NCI-H2029 (cell line): ENCODE measurements at places on chromosomes 7 and 10.

- DNase-seq = no peak
Measured at GRCh38 chr10:86217371-86218080, 149.1 kb downstream of the GRID1 start.

DNA sequence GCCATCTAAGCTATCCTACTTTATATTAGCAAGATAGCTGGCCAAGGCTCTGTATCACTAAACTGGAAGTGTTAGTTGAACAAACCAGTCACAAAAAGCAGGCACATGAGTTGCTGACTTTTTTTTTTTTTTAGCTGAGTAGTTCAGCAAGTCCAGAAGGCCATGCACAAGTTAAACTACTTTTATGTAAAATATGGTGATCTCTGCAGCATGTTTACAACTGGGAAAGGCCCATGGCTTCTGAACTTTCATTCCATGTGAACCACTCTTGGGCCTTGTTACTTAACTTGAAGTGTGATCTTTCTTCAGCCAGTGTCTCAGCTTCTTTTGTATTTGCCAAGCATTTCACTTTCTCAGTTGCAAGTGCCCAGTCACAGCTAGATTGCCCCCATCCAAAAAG is 78.5 kb downstream of the CALD1 start:
- no peak for DNase-seq

- DNase-seq = no peak
Measured at GRCh38 chr10:122460891-122461293, 461 bp upstream of the HTRA1 start.

DNA sequence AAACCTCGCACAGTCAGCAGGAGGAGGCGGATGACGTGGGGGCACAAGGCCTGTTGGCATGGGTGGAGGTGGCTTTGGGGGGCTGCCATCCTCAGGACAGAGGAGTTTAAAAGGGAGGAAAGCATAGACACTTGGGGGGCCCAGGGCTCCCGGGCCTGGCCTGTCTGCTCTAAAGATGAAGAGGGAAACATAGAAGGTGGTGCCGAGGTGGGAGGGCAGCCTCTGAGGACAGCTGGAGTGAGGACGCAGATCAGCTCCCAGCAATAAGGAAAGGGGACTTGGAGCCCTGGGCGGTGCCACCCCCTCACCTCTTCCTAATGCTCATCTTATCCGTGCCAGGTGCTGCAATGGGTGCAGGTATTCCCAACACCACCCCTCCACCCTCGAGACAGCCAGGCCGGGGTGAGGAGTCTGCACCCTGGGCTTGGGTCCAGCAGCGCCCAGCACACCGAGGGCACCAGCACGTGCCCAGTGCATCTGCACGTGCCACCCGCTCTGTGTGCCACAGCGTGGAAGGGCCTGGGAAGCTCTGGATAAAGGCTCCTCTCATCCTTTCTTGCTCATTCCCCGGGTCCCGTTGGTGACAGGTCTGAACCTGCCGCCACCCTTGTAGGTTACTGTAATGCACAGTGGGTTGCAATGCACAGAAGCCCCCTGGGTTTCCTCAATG is 566.0 kb upstream of the FOXK1 start:
- DNase-seq = no peak

GRCh38 chr7:27966219-27966780 is 214.3 kb downstream of the JAZF1 start:
- DNase-seq = no peak

DNA sequence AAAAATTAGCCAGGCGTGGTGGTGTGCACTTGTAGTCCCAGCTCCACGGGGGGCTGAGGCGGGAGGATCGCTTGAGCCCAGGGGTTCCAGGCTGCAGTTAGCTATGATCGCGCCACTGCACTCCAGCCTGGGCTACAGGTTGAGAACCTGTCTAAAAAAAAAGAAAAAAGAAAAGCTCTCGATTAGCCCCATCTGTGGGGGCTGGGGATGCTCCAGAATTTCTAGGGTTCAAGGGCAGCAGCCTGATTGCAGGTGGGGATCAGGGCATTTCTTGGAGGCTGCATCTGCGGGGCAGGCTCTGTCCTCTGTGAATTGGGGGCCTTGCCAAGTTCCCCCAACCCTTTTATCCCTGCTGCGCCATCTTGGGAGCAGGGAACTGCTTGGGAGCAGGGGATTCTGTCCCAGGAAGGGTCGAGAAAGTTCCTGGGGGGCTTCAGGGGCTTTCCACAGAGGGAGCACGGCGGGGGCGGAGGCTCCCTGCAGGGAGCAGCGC is 651 bp upstream of the ARPC1A start:
- no peak for DNase-seq

GRCh38 chr7:44853391-44853790 is 5.5 kb upstream of the H2AZ2 start:
- DNase-seq = no peak

GRCh38 chr10:73891540-73891939 is 17.2 kb upstream of the CAMK2G start:
- no peak for DNase-seq

DNA sequence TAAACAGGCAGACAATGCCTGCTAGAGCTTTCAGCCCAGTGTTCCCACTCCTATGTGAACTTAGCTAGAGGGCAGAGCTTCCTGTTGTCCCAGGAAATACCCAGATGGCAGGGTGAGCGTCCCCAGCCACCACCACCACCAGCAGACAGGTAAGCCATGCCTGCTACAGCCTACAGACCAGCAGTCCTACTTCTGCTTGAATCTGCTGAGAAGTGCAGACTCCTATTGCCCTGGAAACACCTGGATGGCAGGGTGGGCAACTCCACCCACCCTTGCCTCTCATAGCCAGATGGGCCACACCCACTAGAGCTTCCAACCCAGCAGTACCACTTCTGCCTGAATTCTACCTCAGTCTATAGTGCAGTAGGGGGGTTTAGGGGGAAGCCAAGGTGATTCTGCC is 64.4 kb downstream of the FBXL13 start:
- DNase-seq = no peak

- no peak for DNase-seq
Measured at GRCh38 chr10:8402576-8402975, 348.1 kb downstream of the GATA3 start.

- DNase-seq = peak; percentile 25
Measured at GRCh38 chr10:122051609-122052385, 62.8 kb downstream of the TACC2 start.

DNA sequence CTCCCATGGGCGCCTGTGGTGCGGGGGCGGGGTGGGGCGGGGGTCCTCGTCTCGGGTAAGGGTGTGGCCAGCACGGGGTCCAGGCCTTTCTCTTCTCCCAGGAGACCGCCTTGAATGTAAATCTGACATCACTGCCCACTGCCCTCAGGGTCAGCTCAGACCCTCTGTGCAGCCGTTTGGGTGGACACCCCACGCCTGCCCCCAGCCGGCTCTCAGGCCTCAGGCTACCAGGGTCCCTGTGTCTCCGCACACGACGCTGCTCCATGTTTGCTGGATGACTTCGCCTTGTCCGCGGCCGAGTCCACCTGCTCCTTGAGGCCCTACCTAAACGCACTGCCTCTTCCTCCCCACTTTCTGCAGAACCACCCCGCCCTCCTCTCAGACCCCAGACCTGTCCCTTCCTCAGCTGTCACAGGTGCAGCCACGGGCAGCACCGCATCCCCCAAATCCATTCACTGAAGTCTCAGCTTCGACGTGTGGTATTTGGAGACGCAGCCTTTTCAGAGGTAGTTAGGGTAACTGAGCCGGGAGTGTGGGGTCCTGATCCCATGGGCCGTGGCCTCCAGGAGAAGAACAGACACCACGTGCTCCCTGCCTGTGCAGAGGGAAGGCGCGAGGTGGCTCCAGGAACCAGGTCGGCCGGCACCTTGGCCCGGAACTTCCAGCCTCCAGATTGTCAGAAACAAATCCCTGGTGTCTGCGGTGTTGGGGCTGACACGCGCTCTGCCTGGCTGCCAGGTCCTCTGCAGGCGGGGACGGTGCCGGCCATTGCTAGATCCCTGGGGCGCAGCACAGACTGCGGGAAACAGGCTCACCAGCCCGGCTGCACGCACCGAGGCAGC is 97.4 kb upstream of the DIP2C start:
- no peak for DNase-seq

DNA sequence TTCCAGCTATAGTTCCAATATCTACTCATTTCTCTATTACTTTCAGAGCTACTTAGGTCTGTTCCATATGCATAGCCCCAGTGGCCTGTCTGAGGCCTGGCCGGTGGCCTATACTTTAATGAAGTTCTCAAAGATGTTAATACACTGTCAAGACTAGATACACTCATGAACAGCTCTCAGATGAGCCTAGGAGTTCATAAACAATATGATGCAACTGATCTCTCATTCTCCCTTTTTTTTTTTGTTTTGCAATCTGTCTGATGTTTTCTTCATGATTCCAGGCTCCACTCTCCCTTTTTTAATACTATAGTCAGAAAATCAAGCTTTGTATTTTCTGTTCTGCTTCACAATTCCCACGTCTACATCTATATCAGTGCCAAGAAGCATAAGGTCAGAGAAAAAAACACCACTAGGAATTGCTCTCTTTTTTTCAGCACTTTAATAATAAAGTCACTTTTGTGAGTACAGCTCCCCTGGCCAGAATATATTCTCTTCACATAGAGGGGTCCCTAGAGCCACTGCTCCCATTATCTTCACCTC is 321.0 kb downstream of the C7orf25 start:
- no peak for DNase-seq

- DNase-seq = no peak
Measured at GRCh38 chr7:24475166-24475961, 97.9 kb upstream of the PALS2 start.

DNA sequence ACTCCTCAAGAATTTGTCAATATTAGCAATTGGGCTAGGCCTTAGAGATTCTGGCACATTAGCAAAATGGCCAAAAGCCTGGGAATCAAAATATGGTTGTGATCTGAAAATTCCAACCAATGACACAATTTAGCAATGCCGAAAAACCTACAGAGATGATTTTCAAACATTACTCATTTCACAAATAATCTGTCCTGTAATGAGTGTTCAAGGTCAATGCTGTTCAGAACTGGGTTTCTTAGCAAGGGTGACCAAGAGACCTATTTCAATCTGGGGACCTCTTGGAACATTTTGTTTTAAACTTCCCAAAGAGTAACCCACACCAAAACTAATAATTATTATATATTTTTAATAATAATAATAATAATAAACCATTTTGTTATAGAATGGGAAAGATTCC is 24.1 kb downstream of the ELMO1 start:
- DNase-seq = no peak

DNA sequence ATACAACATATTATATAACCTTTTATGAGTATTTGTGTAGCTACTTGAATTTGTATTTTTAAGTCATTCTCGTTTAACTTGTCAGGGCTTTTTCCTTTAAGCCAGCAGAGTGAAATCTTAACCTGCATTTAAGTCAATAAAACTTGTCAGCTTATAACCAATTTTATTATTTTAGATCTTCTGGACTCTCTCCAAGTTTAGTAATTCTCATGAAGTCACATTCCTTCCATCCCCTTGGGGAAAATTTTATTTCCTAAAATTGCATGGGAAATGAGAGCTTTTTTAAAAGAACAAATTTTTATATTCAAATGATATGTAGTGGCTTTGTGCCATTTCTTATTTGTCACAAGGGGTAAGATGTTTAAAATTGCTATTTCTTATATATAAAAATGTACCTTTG is 74.0 kb downstream of the SEPTIN7 start:
- DNase-seq = no peak

- DNase-seq = no peak
Measured at GRCh38 chr7:86949779-86950260, 109.6 kb downstream of the ELAPOR2 start.

GRCh38 chr7:31337002-31337565 is 3.4 kb downstream of the NEUROD6 start:
- DNase-seq = no peak

GRCh38 chr7:104898434-104898833 is 115.6 kb upstream of the KMT2E start:
- DNase-seq = no peak

GRCh38 chr7:50723173-50723572 is 59.5 kb downstream of the GRB10 start:
- no peak for DNase-seq

DNA sequence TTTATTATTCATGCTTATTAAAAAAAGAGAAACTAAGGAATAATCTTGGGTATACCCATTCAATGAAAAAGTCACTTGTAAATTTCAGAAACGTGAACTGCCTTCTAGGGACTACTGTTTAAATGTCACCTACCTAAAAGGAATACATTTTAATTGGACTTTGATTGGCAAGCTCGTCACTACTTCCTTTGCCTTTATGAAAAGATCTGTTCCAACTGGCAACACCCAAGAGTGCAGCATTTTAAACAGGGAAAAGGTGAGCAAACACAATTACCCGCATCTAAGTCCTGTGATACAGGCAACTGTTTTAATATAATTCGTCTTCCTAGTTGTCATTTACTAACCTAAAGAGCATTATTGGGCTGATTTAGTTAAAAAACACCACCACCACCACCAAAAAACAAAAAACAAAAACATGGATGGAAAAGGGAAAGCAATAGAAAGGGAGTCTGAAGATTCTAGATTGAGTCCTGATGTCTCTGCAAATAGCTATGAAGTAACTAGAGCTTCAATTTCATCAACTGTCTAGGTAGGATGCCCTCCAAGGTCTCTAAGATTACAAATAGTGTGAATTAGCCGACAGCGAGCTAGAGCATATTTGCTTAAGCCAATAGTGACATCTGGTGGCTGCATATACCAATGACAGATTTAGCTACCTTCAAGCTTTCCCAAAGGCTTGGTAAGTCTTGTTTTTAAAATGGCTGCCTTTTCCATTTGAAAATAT is 33.8 kb upstream of the ICA1 start:
- peak; percentile 92 for DNase-seq

DNA sequence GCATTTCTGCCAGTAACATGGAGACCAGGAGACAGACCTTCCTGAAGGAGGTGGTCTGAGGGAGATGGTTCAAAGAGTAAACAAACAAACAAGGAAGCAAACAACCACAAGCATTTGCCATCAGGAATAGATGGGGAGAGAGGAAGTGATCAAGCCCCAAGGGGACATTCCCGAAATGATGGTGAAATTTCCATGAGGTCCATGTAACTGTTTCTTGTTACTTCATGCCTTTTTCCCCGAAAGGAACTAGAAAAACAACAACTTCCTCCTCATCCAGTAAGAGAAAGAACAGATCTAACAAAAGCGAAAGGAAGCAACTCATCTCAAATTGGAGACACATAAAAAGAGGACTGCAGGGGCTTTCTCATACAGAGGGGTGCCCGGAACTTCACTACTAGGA is 152.5 kb upstream of the ZNF32 start:
- no peak for DNase-seq

- DNase-seq = no peak
Measured at GRCh38 chr7:24245362-24245761, 38.6 kb upstream of the NPY start.

- no peak for DNase-seq
Measured at GRCh38 chr7:114104035-114104434, 185.2 kb upstream of the PPP1R3A start.

DNA sequence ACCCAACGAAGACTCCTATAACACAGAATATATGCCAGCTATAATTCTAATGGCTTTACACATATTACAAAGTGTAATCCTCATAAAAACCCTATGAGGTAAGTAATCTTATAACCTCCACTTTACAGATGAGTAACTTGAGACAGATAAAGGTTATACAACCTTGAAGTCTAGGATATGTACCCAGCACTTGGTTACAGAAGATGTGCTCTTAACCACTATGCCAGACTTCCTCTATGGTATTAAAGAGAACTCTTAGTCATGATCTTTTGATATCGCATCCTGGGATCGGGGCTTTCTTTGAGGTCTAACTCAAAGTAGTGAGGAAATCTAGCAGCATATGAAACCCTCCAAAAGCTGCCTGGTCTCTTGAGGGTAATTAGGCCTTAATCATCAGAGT is 319.2 kb upstream of the LRRN3 start:
- DNase-seq = no peak
